PC-3 (cell line): ENCODE measurements at places on chromosomes 5 and 9. TPM values are rescaled to one million over a fixed set of nuclear protein-coding genes. Genes with fewer than 3 reads are reported as not detected.

DNA sequence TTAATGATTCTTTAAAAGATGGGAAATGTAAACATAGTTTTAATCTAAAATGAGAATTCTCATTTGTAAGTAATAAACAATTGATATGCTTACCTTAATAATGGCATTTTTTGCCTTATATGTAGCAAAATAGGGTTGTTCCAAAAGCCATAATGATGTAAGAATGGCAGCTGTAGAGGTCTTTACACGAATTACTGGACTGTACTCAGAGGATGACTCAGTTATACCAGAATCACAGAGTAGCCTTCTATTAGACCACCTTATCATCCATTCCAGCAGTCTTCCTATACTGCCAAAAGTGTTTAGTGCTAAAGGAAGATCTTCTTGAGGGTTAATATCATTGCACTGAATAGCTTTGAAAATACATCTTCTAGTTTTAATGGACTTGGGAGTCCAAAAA lies 66.5 kb downstream of the CPLANE1 start:
- no peak for DNase-seq

GRCh38 chr5:73728493-73729273 lies 102.7 kb downstream of the ARHGEF28 start:
- DNase-seq: no peak

DNA sequence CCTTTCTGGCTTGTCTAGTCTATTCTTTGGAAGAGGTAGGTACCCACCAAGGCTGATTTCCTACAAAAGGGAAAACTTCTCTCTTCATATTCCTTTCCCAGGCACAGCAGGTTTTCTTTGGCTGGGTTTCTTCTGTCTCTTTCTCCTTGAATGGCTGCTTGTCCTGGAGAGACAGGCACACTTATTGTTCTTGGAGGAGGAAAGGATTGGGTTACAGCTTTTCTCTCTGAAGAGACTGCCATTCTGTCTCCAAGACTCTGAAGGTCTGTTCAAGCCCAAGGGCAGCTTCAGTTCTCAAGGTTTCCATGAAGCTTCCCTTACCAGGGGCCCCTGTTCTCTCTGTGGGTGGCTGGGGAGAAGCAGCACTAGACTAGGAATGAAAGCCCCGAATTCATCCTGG lies 33.9 kb downstream of the ACTBL2 start:
- no peak for DNase-seq

DNA sequence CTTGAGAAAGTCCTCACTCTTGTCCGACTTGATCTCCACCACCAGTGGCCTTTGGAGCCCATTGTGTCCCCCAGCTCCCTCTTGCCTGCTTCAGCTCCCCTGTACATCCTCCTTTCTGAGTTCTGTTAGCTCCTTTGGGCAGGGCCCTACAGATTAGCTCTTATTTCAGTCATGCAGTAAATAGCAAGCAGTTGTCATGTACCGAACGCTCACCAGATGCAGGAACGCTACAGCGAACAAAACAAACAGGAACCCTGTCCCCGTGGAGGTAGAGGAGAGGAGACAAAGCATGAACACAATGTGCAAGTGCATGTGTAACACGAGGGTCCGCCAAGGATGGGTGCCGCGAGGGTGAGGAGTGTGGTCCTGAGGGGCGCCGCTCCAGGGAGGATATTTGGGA lies 111.3 kb downstream of the PDZD2 start:
- DNase-seq: no peak

- DNase-seq: no peak
Observed at GRCh38 chr9:99725852-99726251, 95.8 kb upstream of the NR4A3 start.

DNA sequence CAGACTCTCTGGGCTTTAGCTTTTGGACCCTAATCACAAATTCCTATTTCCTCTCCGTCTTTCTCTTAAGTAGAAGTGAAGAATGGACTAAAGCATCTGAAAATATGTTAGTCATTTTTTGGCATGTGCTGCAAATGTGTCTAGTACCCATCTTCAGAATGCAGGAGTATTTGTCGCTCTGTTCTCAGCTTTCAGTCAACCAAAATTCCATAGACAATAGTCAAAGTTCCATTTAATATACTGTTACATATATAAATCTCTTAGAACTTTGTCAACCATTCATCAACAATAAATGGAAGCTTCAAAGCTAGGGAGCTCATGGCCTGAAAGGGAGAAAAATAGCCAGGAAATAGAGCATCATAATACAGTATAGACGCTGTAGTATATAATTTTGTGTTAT lies 509.4 kb downstream of the BNC2 start:
- DNase-seq: peak; percentile 11

Gene CMYA5
- total RNA-seq: under 0.01 and 0.15 TPM in 2 replicates

Gene ORM2
- not detected in 2 replicates for total RNA-seq

Gene LSM11
- total RNA-seq: 5.0 and 5.1 TPM in 2 replicates
